Stimulated activated CD8-positive, alpha-beta memory T cell treated with anti-CD3 and anti-CD28 coated beads, Interleukin-15, amount 100 ng/mL, for 4 hours (primary cell): ENCODE measurements at places on chromosomes 7 and 10.

- DNase-seq, result no peak
Observed at GRCh38 chr10:29096303-29096824, 192.5 kb upstream of the LYZL1 start.

- DNase-seq, result no peak
Observed at GRCh38 chr7:140645166-140645900, 4.7 kb upstream of the DENND2A start.

DNA sequence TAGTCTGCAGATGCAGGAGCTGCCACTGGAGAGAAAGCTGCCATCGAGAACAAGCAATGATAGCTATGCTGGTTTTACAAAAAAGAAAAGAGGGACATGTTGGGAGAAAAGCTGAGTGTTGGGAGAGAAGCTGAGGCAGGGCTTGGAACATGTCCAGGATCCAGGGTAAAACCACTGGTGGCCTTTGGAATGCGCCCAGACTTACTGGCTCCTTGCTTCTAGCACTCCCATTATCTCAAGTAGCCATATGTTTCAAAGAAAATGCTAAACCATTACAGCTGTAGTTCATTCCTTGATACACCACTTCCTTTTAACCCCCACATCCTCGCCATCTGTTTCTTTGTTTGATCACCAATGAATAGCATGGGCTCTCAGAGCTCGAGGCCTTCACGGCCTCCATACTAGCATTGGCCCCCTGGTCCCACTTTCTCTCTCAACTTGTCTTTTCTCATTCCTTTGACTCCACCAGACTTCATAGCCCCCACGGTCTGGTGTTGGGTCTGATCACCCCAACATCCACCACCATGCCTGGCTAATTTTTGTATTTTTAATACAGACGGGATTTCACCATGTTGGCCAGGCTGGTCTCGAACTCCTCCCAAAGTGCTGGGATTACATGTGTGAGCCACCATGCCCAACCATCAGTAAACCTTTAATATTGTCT is 23.8 kb upstream of the PLAC9 start:
- DNase-seq, result no peak

DNA sequence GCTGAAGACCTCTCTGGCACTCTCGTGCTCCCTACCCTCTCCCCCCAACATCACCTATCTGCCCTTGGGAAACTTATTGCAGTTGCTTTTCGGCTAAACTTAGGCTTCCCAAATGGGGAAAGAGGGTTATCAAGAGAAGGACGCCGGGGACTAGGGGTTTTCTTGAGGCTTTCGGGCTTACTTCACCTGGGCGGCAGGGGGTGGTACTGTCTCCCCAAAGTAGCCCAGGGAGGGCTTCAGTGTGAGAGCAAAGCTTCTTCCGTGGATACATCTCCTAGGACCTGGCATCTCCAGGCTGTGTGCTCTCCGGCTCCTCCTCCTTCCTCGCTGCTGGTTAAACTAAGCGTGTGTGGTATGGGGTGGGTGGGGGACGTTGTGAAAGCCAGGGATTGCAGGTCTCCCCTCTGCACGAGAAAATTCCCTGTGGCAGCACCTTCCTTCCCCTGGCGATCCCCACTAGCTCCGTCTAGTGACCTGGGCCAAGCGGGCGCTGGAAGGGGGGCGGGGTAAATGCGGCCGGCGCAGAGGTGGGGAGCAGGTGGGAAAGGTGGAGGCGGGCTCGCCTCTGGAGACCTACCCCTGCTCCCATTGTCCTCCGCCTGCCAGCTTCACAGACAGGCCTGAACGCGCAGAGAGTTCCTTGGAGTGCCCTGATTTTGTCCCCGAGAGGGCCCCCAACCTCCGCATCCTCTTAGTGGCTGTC is 1.1 kb downstream of the PLXDC2 start:
- DNase-seq, result no peak

DNA sequence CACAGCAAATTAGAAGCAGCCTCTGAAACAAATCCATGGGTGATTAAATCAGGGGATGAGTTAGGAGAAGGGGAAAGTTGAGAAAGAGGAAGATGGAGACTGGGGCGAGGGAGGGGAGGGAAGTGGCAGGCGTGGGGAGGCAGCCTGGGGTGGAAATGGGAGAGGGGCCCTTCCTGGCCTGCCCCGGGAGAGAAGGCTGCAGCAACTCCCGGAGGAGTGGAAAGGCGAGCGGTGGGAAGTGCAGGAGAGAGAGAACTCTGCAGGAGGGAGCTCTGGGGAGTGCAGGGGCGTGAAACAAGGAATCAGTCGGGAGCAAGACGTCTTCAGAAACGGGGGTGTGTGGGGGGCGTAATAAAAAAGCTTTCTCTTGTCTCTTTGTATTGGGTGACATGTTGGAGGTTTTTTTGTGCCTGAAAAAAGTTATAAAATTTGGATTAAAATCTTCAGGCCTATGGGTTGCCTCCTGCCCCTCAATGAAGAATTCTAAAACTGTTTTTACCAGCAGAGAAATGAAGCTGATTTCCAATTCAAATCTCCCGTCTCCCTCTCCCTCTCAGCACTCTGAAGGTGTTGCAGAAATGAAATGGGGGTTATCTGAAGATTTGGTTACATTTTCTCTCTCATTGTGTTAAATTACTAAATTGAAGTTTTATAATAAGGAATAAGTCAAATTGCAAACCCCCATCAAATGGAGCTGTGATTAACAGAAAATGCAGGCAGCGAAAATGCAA is 4.7 kb upstream of the UNCX start:
- DNase-seq, result no peak

- no peak for DNase-seq
Observed at GRCh38 chr10:78130966-78131710, 97.5 kb downstream of the RPS24 start.

DNA sequence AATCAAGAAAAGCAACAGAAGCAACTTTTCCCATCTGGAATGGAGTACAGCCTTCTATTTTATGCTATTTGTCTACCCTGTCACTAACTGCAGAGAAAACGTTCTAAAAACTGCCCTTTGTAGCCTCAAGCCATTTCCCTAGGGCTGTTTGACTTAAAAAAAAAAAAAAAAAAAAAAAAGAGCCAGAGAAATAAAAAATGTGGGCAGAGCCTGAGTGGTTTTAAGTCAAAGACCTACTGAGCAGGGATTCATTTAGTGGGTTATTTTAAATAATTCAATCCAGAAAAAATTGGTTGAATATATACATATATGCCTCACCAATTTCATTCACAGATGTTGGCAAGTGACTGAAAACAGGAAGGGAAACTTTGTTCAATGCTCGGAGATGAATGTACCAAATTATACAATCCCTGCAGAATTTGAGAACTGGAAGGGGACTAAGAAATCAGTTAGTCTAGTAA is 75.2 kb downstream of the PPP1R3C start:
- DNase-seq, result no peak

DNA sequence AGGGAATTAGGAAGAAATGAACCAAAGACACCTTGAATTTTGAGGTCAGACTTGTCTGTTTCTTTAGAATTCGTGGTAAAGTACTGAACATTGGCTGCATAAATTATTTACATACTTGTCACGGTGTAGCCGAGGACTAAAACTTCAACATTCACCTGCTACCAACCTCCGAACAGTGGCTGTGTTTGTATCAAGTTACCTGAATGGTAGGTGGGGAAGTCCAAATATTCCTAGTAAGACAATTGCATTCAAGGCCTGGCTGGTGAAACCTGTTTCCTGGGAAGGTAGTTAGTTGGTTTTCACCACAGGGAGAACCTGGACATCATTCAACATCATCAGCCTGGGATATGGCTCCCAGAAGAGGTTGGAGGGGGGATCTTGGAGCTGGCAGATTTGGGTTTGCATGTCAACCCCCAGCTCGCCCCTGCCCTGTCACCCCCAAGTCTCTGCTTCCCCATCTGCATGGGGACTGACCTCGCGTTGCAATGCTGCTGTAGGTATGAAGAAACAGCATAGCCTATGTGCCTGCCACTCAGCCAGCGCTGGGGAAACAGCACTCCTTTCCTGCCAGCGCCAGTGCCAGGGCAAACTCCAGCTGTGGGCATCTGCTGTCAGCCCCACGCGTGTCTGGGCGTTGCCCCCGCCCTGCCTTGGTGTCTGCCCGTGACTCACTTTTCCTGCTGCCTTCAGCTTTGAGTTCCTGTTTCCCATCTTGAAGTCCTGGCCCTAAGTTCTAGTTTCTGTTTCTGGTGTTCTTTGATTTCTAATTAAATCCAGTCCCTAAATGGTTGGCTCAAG is 12.7 kb upstream of the LARP4B start:
- DNase-seq, result peak; percentile 22

DNA sequence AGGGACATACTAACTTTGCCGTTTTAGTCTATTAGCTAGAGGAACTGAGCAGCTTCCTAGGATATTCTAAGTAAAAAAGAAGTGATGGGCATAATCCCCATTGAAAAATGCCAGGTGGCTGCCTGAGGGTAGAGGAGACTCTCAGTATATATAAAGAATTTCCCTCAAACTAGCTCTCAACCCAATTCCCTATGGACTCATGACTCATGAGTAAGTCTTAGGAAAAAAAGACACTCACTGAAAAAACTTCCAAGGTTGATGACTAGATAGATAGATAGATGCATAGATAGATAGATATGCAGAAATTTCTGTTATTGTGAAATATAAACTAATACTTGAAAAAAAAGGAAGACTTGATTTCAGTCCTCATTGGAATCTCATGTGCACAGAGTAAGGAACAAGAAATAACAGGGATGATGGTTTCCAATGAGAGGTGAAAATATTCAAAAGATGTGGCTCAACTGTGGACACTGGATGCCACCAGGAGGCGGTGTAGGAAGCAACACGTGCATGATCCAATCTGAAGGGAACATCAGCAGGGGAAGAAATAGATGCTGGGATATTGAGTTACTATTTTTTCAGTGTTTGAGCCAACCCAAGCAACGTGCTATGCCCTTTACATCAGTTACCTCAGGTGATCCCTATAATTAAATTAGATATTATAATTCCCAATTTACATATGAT is 711.0 kb upstream of the LRRTM3 start:
- no peak for DNase-seq

GRCh38 chr7:141466151-141466904 is 84.9 kb upstream of the AGK start:
- no peak for DNase-seq

DNA sequence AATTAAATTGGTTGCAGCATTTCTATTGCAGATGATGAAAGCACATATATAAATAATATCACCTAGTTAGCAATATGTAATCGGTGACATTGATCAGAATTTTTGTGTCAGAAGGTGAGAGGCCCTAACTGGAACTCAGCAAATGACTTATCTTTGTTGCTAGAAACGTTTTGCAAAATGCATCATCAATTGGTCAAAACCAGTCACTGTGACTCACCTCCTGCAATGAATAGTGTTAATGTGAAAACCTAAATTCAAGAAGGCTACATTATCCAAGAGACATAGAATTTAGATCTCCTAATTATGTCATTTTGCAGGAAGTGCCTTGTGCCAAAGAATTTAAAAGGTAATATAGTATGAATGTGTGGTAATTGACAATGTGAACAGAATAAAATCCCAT is 9.8 kb upstream of the PNLIPRP3 start:
- no peak for DNase-seq

- no peak for DNase-seq
Observed at GRCh38 chr7:120168066-120168465, 104.9 kb upstream of the KCND2 start.
